ENCODE measurements at places on chromosomes 6 and 20. TPM values are rescaled to one million over a fixed set of nuclear protein-coding genes. Genes with fewer than 3 reads are reported as not detected.

- DNase-seq: peak; percentile 79
These were observed 159.3 kb downstream of the PREX1 start for GRCh38 chr20:48668451-48668946.

- no peak for DNase-seq
These were observed 10.1 kb downstream of the IL17F start for GRCh38 chr6:52233975-52234823.

- DNase-seq: peak; percentile 60
These were observed 9.7 kb upstream of the IRF4 start for GRCh38 chr6:381742-382461.

DNA sequence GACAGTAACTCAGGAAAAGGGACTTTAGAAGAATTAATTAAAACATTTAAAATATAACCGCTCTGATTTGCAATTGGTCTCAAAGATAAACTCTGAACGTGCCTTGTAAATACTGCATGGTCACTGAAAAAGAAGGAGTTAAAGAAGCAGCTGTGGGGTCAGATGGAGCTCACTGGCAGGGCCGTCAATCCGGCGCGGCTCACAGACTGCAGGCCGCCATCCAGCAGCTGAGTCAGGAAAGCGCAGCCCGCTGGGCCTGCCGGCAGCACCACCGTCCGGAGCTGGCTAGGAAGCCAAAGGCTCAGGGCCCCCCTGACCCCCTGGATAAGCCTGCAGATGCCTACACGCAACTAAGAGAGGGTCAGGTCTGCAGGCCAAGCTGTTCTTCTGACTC, 54.2 kb upstream of the FRMD1 start:
- no peak for DNase-seq

- no peak for DNase-seq
These were observed 13.4 kb downstream of the ZNF318 start for GRCh38 chr6:43355862-43356590.

- DNase-seq: no peak
These were observed 20.1 kb downstream of the PSMB1 start for GRCh38 chr6:170532867-170533488.

The DEF6 gene
- total RNA-seq: 11.6 TPM

The UBD gene
- total RNA-seq: 4.1 TPM

The MPIG6B gene
- total RNA-seq: 0.62 TPM

The MCHR2 gene
- total RNA-seq: not detected
